ENCODE measurements at places on chromosomes 4 and X. TPM values are rescaled to one million over a fixed set of nuclear protein-coding genes. Genes with fewer than 3 reads are reported as not detected.

DNA sequence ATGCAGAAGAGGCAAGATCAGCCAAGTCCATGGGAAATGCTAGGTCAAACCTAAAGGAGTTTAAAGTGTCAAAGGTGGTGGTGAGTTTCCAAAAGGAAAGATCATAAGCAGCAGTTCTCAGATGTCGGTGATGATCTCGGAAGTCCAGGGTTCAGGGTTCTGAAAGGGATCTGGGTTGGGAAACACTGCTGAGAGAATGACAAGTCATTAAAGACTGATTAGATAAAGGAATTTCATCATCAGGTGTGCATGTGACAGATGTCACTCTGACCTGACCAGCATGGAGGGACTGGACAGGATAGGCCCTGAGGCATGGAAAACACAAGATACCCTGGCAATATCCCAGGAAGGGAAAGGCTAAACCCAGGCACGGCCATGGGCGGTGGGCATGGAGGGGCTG is 195.7 kb upstream of the TBL1X start:
- H3K27me3 ChIP-seq = peaks cover 4% of the 10 kb centered on the region
- H3K4me1 ChIP-seq = no peaks in the 10 kb centered on the region
- H3K27ac ChIP-seq = no peak overlapping the region
- no peak for DNase-seq

DNA sequence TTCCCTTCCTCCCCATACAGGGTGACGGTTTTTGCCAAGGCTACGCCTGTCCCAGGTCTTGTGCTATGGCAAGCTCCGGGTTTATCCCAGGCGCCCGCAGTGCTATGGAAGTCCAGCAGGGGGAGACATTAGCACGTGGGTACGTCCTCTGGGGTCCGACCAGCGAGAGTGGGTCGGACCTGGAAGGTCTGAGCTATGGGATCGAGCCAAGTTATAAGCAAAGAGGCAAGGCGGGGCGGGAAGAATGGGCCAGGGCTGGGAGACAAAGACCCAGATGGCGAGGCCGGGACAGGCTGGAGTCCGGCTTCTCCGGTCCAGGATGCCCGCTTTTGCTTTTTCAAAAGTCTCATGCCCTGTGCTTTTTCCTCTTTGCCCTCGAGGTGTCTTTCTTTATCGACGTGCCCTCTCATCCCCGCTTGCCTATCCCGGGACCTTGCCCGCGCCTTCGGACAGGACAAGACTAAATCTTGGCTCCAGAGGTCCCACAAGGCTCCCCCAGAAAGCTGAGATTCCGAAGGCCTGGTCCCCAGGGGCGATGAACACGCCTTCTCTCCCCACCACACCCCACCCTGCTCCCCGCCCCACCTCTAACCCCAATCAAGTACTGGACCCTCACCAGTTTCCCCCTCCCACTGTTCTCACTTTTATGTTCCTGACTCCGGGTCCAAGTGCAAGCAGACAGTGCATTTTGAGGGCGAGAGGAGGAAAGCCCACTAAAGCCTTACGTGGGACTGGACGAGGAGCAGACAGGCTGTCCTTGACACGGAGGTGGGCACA is 785 bp upstream of the EFNB1 start:
- peak overlapping the region; percentile 64 for H3K27ac ChIP-seq
- H3K27me3 ChIP-seq = peaks cover 4% of the 10 kb centered on the region

DNA sequence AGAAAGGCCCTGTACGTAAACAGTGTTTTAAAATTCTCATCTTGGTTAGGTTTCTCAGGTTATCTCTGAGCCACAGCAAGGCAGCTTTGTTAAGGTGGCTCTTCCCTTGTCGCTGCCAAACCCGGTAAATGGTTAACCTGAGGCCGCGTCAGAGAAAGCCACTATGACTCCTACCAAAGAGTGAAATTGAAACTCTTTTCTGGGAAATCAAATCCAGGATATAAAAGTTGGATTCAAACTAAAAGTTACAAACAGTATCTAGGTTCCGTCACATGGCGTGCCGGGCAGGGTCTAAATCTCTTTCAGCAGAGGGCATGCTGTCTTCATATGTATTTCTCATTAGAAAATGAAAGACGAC is 433 bp downstream of the MMAA start:
- peak overlapping the region; percentile 99 for H3K4me3 ChIP-seq
- H3K27ac ChIP-seq = peak overlapping the region; percentile 99
- H3K4me1 ChIP-seq = peaks cover 59% of the 10 kb centered on the region
- H3K36me3 ChIP-seq = peaks cover 12% of the 10 kb centered on the region

DNA sequence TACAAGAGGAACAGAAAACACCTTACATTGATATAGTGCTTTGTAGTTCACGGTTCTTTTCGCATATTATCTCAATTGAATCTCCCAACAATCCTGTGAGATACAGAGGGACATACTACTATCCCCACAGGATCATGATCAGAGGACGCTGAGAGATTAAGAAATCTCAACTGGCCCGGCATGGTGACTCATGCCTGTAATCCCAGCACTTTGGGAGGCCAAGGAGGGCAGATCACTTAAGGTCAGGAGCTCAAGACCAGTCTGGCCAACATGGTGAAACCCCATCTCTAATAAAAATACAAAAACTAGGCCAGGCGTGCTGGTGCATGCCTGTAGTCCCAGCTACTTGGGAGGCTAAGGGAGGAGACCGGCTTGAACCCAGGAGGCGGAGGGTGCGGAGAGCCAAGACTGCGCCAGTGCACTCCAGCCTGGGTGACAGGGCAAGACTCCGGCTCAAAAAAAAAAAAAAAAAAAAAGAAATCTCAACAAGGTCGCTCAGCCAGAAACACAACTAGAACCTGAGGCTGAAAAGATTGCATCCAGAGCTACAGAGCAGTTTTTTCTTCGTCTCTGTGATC is 7.4 kb downstream of the APOO start:
- peaks cover 19% of the 10 kb centered on the region for H3K4me1 ChIP-seq
- no peaks in the 10 kb centered on the region for H3K36me3 ChIP-seq
- DNase-seq = no peak
- H3K4me3 ChIP-seq = no peak overlapping the region
- peak overlapping the region; percentile 38 for H3K27ac ChIP-seq

DNA sequence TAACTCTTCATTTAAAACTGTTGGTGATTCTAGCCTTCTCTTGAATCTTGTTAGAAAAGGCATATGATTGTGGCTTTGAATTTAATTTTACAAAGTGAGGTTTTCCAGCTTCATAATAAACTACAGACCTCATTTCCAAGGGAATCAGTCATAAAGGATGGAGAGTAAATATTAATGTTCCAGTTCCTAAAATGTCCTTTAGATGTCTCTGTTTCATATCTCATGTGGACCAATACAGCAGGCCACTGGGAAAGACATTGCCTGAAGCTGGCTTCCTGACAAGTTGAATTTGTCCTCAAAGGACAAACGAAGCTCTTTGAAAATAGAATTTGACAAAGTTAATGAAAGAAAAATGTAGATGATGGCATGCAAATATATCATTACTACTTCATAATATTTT is 125.4 kb downstream of the ZNF330 start:
- peak; percentile 68 for DNase-seq
- peaks cover 54% of the 10 kb centered on the region for H3K4me1 ChIP-seq
- H3K36me3 ChIP-seq = no peaks in the 10 kb centered on the region
- H3K27me3 ChIP-seq = no peaks in the 10 kb centered on the region
- H3K4me3 ChIP-seq = no peak overlapping the region

Gene TRO
- 16.5 TPM for total RNA-seq

Data from HFFc6 (cell line).